Naive thymus-derived CD8-positive, alpha-beta T cell (primary cell): ENCODE measurements at places on chromosomes 5 and 9. TPM values are rescaled to one million over a fixed set of nuclear protein-coding genes. Genes with fewer than 3 reads are reported as not detected.

The SLCO4C1 gene
- 0.05 TPM for total RNA-seq

DNA sequence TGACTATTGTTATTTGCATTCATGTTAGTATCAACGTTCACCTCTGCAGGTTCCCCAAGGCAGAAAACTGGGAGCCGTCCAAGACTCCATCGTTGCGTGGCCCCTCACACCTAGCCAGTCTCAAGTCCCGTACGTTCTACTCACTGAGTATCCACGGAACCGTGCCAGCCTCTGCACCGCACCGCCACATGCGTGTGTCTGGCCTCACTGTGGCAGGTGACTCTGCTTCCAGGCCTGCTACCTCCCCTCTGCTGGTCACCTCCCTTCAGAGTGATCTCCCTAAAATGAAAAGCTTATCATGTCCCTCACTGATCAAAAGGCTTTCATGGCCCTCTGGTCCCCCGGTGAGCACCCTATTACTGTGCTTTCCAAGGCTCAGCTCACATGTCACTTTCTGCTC, 108.1 kb downstream of the GABBR2 start:
- H3K4me3 ChIP-seq, result no peak overlapping the region
- H3K27me3 ChIP-seq, result peaks cover 4% of the 10 kb centered on the region
- DNase-seq, result no peak
- H3K36me3 ChIP-seq, result no peaks in the 10 kb centered on the region

DNA sequence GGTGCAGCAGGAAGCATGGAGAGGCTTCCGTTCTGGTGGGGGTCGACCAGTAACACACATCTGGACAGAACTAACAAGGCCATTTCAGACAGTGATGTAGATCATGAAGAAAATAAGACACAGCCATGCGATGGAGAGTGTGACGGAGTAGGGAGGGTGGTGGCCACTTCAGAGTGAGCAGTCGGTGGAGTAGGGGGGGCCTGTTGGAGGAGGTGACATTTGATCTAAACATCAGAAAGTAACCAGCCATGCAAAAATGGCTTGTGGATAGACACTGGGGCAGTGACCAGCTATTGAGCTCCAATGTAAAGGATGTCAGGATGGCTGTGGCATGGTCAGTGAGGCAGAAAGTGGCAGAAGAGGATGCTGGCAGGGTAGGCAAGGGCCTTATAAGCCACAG, 65.9 kb downstream of the PPARGC1B start:
- H3K4me3 ChIP-seq, result no peak overlapping the region
- H3K27ac ChIP-seq, result no peak overlapping the region
- DNase-seq, result no peak
- H3K27me3 ChIP-seq, result no peaks in the 10 kb centered on the region
- H3K4me1 ChIP-seq, result peaks cover 23% of the 10 kb centered on the region
- H3K36me3 ChIP-seq, result peaks cover 2% of the 10 kb centered on the region

DNA sequence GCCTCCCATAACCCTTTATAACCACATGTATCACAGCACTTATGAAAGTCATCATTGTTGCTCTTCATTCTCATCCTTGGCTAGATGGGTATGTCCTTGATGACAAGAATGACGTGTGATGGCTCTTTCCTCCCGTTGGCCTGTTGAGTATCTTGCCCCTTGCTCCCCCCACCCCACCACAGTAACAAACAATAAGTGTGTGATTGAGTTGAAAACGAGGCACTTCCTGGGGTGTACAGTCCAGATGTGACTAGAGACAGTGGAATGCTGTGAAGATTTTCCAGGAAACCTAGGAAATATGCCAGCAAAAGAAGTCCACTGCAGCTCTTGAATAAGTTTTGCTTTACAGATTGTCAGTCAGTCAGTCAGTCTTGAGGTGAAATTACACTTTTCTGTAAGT, 262.5 kb downstream of the ELAVL2 start:
- H3K4me3 ChIP-seq, result no peak overlapping the region
- no peaks in the 10 kb centered on the region for H3K27me3 ChIP-seq
- H3K4me1 ChIP-seq, result no peaks in the 10 kb centered on the region
- no peaks in the 10 kb centered on the region for H3K36me3 ChIP-seq

DNA sequence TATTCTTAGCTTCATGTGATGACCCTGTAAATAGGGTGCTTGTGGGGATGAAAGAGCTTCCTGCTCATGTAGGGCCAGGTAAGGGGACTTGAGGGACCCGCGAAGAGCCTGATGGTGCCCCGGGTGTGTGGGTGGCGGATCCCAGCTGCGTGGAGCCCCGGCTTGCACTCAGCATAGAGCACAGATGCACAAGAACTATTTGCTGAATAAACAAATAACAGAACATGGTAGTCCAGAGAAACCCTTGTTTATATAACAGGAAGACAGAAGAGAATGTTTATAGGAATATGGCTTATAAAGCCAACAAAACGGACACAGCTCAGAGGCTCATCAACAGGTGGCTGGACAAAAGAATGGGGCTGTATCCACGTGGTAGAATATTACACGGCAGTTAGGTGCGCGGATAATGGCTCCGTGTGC, 106.9 kb upstream of the COL5A1 start:
- DNase-seq, result no peak
- no peaks in the 10 kb centered on the region for H3K27me3 ChIP-seq
- no peak overlapping the region for H3K27ac ChIP-seq
- no peaks in the 10 kb centered on the region for H3K4me1 ChIP-seq
- H3K36me3 ChIP-seq, result no peaks in the 10 kb centered on the region
- no peak overlapping the region for H3K4me3 ChIP-seq
